ENCODE measurements at places on chromosomes 5 and 9. TPM values are rescaled to one million over a fixed set of nuclear protein-coding genes. Genes with fewer than 3 reads are reported as not detected.

DNA sequence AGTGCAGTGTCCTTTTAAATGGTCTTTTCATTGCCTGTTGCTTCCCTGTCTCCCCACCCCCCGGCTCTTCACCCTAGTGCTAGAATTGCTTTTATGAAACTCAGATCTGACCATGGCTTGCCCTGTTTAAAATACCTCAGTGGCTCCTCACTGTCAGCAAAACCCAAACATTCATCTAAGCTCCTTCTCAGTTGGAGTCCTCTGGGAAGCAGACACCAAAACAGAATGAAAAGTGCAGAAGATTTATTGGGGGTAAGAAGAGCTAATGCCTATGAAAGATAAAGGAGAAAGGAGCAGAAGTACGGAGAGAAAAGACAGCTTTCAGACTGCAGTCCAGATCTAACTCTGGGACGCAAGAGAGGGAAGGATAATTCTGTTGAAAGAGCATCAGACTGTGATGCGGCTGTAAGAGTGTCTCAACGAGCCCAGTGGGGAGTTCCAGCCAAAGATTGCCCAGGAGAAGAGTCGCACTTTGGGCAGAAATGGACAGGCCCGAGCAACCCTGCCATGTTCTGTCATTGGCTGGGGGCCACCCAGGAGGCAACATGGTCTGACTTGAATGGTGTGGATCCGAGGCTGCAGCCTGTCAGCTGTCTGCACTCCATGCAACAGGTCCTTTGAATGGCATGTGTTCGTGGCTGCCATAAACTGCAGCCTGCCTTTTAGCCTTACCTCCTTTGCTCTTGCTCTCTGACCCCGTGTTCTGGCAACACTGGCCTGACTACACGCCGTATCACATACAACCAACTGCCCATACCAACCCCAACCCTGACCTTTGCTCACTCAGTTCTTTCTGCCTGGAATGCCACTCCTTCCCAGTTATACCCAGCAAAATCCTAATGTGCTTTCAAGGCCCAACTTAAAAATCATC is 55.9 kb downstream of the IRF1 start:
- no peak for DNase-seq

- DNase-seq: no peak
Measured at GRCh38 chr5:83368835-83369234, 102.7 kb upstream of the VCAN start.

- DNase-seq: no peak
Measured at GRCh38 chr5:5688194-5688924, 265.9 kb downstream of the ICE1 start.

DNA sequence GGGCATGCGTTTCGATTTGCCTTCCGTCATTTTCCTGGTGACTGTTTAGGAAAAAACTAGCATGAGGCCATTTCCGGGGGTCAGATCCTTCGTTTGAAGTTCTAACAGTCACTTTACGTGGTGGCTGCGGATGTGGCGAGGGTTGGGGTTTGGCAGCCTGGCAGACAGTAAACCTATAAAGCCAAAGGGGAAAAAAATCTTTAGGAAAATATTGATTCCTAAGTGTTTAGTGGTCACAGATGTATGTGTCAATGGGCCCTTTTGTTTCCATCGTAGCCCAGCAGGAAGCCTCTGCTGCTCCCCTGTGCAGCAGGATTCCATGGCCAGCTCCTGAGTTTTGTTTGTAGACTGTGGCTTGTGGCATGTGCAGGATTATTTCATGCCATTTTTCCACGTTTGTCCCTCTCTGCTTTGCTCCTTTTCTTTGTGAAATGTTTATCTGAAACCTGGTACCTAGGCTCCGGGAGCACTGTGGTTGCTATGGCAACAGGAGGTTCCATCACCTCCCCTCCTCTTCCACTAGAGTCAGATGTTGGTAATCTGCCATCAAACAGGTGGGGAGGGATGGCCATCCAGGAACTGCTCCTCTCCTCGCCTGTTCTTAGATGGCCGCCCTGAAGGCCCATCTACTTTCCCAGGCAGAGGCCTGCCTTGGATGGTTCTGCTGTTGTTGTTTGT is 202.3 kb downstream of the AOPEP start:
- no peak for DNase-seq

- no peak for DNase-seq
Measured at GRCh38 chr5:150628936-150629485, 11.4 kb upstream of the SYNPO start.

- DNase-seq: no peak
Measured at GRCh38 chr9:114081441-114082016, 3.4 kb upstream of the AMBP start.

DNA sequence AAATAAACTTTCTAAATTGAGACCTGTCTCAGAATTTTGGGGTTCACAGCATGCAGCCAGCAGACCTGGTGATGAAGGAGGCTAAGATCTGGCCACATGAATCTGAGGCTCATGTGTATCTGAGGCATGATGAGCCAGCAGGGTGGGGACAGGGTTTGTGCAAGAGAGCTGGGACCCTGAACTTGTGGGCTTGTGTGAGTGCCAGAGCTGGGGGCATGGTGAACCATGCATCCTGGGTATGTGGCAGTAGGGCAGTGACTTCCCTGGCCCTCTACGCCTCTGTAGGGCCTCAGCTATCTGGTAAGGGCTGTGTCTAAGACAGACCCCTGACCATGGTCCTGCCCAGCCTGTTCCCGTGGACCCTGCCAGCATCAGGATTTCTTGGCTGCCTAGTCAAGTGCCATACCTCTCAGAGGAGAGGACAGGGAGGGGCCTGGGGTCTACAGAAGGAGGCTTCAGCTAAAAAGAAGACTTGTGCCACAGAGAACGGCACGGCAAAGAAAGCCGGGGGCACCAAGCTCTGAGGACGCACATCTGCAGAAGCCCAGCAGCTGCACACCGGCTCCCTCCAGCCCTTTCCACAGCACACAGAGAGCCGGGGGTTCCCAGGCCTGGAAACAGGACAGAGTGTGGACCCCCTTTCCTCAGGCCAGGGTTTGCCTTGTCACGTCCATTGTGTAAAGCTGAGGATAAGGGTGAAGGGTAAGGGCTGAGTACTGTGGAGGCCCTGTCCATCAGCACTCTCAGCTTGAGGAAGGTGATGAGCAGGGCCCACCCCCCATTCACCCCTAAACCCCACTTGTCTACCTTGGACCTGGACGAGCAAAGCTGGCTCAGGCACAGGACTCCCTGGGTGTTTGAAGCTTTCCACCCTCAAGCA is 130.1 kb downstream of the MRPL36 start:
- DNase-seq: no peak

KIF4B gene
- polyA plus RNA-seq: 0.16 TPM

FCN2 gene
- polyA plus RNA-seq: not detected
